A549 treated with RU486 at 1 μM for 4 hours (cell line): ENCODE measurements at places on chromosomes 5 and 9. TPM values are rescaled to one million over a fixed set of nuclear protein-coding genes. Genes with fewer than 3 reads are reported as not detected.

The PAEP gene
- total RNA-seq = 0.25 to 0.66 TPM (median 0.30 TPM) in 3 of 5 replicates, not detected in the others

The EDIL3 gene
- 0.15 to 0.30 TPM (median 0.23 TPM) in 5 replicates for total RNA-seq

The SLCO4C1 gene
- total RNA-seq = 0.01 TPM in 1 of 5 replicates, not detected in the others

The UNC5A gene
- total RNA-seq = 0.13 to 0.41 TPM (median 0.27 TPM) in 5 replicates

The C9 gene
- not detected in 5 replicates for total RNA-seq

The DOCK8 gene
- total RNA-seq = 0.21 to 0.72 TPM (median 0.31 TPM) in 5 replicates

The PCDHGC5 gene
- total RNA-seq = 0.02 to 0.09 TPM in 2 of 5 replicates, not detected in the others

The LCN9 gene
- not detected in 5 replicates for total RNA-seq

The HTR4 gene
- not detected in 5 replicates for total RNA-seq

The SETX gene
- total RNA-seq = 17.5 to 22.6 TPM (median 21.5 TPM) in 5 replicates
